GM06990 (cell line): ENCODE measurements at places on chromosomes 2 and 18.

GRCh38 chr2:169272010-169272409 is 90.3 kb downstream of the LRP2 start:
- DNase-seq: no peak

DNA sequence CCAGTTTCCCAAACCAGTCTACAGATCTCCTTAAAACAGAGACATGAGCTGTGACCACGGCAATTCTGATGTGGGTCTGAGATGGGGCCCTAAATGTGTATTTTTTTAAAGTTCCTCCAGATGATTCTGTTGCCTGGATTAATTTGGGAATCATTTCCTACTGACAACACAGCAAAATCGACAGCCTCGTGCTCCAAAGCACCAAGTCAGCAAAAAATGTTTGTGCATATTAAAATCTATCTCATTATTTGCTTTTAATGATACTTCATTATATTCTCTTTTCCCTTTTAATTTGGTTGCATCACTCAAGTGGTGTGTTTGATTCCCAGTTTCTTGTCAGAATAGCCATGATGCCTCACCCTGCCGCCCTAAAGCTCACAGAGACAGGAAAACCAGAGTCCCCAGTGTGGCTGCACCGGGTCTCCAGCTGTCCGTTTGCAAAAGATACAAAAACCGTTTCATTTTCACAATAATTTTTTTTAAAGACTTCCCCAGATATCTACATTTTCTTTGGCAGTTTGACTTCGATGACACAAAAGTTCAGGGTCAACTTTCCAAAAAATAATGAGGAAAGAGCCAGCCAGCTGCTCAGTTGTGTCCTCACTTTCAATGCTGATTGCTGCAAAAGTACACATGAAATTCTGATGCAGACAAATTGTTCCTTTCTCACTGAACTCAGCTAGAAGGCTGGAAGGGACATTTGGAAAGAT is 443.2 kb upstream of the ID2 start:
- DNase-seq: no peak

GRCh38 chr18:28127228-28127627 is 49.7 kb downstream of the CDH2 start:
- no peak for DNase-seq

- DNase-seq: no peak
These were observed 42.3 kb downstream of the CABLES1 start for GRCh38 chr18:23177433-23178072.

DNA sequence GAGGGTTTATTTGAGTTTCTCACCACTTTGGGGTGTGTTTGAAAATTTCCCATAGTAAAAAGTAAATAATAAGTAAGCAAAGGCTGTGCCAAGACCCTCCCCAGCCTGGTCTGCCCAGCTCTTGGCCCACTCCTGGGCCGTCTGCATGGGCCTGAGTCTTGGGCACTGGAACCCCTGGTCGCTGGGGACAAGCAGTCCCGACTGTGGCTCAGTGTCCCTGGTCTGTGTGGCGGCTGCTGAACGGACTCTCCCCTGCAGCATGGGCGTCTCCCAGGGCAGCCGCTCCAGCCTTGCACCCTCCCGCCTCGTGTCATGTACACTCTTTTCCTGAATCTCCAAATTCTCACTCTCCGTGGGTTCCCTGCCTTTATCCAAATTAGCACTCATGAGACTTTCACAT is 7.2 kb upstream of the ASPRV1 start:
- DNase-seq: no peak

DNA sequence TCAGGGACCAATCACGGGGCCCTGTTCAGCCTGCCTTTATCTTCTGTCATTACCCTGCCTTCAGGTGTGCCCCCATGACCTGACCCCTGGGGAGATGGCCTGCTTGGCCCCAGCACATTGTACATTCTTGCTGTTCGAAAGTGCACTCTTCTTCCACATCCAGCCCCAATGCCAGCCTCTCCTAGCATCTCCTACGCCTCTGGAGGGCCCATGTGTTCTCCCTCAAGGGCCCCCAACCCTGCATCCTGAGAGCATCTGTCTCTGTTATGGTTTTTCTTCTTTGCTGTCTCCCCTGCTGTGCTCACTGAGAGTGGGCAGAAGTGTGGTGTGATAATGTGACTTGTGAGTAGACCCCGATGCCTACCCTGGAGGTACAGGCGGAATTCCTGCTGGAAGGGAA is 41.5 kb upstream of the OTOS start:
- no peak for DNase-seq

- no peak for DNase-seq
These were observed 31.1 kb upstream of the PPP3R1 start for GRCh38 chr2:68283419-68283812.
